ENCODE measurements at places on chromosomes 4 and X.
A peak's percentile ranks its signal among the peaks of the same experiment; 100 is the strongest.

GRCh38 chr4:138609943-138610350, 367.8 kb upstream of the SLC7A11 start:
- DNase-seq = peak; percentile 16

DNA sequence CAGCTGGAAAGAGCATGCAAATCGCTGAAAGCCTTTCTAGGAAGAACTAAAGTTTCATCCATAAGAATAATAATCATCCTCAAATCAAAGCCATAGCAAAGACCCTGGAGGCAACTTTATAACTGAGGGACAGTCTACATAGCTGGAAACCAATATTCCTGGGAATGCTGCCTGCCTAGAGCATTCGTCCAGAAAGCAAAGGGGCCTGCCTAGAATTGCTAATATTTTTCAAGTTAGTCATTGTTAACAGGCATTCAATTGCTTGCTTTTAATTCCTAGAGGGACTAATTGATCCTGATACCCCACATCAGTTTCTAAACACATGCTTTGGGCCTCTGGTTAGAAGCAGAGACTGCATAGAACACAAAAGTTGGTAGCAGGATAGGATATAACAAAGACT, 4.2 kb upstream of the PPARGC1A start:
- DNase-seq = no peak

- DNase-seq = no peak
Observed at GRCh38 chrX:82320569-82320968, 1118.7 kb downstream of the SH3BGRL start.

DNA sequence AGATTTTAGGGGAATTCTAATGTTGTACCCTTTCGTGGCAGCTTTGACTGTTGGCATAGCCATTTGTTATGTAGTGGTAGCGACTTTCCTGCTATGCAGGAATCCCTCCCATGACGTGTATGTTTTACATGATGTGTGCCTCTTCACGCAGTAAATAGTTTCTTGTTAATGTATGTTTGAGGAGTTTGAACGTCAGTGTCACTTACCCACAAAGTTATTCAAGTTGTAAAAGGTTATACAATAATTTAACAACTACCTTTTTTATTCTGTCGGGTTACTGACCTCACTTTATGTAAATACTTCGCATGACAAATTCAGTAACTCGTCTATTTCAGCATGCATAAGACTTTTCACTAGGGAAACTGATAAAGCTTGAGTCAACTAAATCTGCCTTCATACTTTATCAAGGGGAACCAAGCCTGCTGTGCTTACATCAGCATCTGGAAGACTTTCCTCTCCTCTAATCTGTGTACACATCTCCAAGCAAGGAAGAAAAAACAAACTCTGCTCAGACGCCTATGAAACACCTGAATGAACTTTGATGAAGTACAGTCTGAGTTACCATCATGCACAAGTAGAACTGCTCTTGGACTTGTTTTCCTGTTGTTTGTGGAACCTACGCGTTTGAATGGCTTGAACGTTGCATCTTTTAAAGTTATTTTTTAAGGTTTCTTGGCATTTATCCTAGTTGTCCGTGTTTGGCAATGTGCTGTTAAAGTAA, 61.2 kb downstream of the SLC9A6 start:
- no peak for DNase-seq

DNA sequence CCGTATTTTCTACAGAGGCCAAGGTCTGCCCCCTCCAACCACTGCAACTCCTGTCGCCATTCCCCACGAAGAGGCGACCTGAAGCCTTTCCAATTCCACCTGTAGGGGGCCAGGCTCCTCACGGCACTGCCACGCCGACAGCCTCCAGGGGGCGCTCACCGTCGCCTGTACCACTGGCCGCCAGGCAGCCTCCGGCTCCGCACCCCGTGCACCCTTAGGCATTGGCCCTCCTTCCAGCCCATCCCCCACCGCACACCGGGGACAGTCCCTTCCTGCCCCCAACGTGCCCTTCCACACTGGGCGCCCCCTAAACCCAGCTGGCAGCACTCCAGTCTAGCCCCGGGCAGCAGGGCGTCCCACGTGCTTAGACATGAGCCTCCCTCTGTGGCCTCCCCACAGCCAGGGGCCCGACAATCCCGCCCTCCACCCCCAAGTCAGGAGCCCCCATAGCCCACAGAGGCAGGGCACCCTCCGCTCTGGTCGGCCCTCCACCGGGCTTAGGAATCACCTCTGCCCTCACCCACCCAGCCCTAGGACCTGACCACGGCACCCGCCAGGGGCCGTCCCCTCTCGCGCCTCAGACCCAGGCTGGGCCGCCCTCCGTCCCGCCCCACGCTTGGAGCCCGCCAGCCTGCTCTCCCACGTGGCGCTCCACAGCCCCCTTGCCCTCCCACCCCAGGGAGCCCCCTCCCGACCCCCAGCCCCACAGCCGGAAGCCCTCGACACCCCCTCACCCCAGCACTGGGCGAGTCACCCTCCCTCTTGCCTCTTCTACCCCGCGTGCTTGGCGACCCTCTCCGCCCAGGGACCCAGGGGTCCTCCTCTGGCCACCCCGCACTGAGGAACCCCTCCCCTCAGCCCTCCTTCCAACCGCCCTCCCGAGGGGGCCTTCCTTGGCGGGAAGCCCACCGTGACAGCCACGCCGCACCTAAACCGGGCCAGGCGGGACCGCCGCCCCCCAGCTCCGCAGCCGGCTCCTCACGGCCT, 711 bp downstream of the PNMA6E start:
- DNase-seq = no peak

- DNase-seq = no peak
Observed at GRCh38 chr4:5784021-5784420, 73.0 kb downstream of the EVC start.

- DNase-seq = no peak
Observed at GRCh38 chr4:67891645-67892044, 7.8 kb upstream of the TMPRSS11D start.

GRCh38 chrX:20527558-20528011, 260.9 kb upstream of the RPS6KA3 start:
- DNase-seq = no peak

DNA sequence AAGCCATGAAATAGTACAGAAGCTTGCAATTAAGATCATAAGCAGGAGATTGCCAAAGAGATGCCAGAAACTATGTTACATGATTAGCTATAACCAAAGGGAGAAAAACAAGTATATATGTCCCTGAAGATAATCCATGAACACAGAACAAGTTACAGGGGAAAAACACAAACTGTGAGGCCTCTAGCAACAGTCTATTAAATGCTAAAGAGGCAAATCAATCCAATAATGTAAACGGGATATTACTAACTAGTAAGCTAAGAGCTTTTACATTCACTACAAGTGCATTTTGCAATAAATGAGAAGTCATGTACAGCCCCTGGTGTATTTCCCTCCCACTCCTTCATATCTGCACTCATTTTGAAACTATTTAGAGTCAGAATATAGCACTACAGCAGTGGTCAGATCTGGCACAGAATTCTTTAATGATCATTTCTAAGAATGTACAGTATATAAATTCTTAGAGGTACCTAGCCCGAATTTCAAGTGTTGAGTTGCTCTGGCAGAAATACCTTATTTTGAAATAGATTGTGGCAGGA, 449.8 kb upstream of the SMIM31 start:
- DNase-seq = no peak

All from AG04449 (cell line).